ENCODE measurements at places on chromosomes 6 and 20.

DNA sequence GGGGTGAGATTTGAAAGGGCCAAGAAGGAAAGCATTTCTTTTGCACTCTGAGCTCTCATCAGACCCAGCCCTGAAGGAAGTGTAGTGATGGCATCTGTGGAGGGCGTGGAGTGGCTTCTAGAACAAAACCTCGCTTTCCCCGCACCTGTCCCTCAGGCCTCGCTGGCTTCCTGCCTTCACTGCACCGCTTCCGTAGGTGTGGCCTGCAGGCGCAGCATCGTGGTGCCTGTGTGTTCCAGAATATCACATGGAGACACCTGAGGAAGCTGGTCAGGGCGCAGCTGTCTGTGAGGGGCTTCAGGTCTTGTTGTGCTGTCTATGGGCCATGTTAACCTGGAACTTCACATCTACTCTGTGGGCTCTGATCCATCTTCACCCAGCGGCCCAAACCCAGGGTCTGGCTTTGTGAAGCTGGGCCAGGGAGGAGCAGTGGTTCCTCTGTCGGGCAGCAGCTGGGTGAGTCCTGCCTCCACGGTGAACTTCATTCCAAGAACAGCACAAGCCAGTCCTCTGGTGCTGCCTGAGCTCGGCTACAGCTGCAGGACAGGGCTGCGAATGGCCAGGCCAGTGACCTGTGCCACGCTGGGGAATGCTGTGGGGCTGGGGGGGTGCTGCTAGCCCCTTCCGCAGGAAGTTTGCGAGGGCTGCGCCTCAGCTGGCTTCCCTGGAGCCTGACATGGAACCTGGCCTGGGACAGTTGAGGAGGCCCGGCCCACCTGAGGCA is 40.9 kb downstream of the DSTN start:
- no peak for DNase-seq

DNA sequence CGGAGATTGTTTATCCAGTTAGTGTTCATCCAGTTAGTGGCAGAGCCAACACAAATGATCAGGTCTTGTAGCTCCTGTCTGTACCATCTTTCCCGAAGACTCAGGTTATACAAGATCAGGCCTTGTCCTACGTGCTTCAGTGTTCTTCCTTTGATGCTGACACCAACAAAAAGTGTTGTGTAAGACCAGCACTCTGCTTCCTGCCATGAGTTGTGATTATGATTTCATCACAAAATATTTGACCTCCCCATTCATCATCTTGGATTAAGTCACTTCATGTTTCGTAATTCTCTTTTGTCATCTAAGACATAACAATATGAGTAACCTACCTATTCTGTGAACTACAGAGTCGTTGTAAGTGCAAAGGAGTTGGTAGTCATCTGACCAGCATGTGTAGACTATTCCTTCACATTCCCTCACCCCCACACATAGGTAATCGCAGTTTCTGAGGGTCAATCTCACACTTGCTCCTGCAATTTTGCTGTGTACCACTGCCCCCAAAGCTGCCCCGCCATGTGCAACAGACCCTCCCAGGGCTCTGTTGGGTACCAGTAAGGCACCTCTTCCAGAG is 135.6 kb upstream of the SLC22A23 start:
- DNase-seq, result no peak

GRCh38 chr20:41006936-41007474 is 21.6 kb upstream of the TOP1 start:
- no peak for DNase-seq

- no peak for DNase-seq
Measured at GRCh38 chr6:125570526-125570925, 178.9 kb upstream of the HEY2 start.

- DNase-seq, result no peak
Measured at GRCh38 chr6:144220031-144220790, 64.9 kb upstream of the UTRN start.

DNA sequence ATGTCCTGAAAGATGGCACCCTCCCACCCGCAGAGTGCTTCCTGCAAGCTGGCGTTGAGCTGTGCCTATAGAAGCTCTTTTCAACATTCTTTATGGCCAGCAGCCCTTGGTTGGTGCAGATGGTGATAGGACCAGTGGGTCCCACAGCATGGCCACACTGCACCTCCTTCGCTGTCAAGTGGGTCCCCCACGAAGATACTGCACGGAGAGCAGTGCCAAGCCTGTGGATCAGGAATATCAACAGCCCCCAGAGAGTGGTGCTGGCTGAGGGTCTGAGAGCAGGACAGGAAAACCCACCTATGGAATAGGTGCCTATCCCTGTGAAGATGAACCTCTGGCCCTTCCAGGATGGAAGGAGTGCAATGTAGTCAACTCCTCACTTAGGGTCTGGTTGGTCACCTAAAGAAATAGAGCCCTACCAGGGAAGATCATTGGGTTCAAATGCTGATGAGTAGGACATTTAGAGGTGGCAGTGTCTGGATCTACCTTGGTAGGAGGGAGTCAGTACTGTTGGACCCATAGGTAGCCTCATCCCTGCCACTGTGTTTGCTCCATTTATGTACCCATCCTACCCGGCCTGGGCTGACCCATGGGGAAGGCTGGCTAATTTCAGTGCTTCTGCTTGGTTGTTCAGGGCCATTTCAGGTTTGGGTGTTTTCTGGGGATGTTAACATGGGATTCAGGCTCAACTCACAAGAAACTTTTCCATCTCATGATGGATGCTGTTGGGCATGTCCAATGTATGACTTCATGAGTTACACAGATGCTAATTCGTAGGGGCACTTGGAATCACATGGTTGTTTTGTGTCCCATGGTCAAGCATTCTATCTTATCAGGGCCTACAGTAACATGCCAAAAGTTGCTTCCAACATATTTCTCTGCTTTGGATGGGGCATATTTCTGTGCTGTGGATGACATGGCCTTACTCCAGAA is 33.4 kb upstream of the MICB start:
- DNase-seq, result no peak

DNA sequence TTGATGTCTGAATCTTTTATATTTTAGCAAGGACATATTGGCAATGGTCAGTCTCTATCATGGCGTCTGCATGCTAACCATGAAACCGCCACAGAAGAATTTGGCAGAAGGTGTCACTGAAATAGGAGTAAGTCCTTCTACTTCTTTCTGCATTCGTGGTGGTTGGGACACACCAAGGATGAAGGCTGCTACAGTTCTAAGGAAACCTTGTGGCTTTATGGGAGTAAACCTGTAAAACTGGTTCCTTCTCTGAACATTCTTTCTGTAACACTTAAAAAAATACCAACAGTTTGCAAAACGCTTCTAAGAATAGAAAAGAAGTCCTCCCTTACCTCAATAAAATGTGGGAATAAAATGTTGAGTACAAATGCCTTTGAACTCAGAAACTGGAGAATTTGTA is 195.3 kb downstream of the SLC24A3 start:
- no peak for DNase-seq

- no peak for DNase-seq
Measured at GRCh38 chr20:37524859-37525708, 2.6 kb downstream of the BLCAP start.

DNA sequence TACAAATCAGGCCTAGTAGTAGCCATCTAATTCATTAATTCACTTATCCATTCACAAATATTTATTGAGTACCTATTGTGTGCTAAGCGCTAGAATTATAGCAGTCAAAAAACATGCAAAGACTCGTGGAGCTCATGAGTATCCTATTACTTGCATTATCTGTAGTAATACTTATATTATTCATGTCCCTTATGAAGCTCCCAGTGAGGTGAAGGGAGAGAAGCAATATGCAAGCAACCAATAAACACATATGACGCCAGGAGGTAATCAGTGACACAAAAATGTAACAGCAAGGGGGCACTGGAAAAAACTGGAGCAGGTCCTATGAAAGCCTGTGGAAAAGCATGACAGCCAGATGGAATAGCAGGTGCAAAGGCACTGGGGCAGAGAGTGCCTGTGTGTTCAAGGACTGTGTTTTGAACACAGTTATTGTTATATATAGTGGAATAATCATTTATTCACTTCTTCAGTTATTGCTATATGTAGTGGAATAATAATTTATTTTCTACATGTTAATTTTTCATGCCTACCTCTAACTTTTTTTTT is 109.5 kb downstream of the KIF13A start:
- no peak for DNase-seq

DNA sequence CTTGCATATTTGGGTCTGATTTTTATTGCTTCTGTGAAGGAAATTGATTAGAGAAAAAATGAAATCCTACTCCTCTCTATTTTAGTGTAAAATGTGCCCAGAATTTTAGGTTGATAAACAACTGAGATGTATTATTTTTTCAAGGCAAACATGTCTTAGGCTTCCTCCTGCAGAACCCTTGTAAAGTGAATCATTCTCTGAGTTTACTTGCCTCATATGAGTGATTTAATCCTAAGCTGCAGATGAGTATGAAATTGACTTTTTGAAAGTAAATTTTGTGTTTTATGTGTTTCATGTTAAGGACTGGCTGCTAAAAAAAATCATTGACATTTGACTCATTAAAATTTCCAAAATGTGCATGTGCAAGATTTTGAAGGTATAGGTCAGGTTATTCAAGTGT is 138.5 kb upstream of the PHACTR1 start:
- no peak for DNase-seq

- no peak for DNase-seq
Measured at GRCh38 chr6:139247618-139248017, 44.2 kb downstream of the TXLNB start.

DNA sequence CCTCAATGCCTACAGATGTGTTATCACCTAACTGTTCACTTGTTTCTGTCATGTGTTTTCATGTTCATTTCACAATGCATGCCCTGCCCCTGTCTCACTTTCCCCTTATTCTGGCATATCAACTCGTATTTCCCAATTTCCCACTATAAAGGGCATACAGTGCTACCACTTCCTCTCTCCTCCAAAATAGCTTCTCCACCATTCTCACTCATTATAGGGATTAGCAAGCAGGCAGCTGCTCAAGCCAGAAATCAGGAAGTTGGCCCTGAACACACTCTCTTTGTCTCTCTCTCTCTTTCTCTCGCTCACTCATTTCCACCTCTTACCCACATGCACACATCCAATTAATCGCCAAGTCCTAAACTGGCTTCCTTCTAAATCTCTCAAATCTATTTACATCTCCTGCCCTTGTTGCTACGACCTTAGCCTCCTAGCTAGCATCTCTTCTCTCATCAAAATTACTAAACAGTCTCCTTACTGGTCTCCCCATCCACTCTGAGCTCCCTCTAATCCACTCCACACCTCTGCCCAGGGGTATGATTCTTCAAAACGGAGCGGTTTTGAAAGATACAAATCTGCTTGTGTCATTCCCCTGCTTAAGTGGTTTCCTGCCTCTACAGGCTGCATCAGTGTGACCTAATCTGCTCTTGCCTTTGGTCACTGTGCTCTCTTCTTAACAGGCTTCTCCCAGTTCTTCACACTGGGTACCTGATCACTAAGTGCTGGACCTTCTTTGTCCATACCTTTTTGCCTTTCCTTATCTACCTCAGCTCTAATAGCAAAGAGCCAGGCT is 196.2 kb downstream of the BTBD9 start:
- DNase-seq, result no peak

DNA sequence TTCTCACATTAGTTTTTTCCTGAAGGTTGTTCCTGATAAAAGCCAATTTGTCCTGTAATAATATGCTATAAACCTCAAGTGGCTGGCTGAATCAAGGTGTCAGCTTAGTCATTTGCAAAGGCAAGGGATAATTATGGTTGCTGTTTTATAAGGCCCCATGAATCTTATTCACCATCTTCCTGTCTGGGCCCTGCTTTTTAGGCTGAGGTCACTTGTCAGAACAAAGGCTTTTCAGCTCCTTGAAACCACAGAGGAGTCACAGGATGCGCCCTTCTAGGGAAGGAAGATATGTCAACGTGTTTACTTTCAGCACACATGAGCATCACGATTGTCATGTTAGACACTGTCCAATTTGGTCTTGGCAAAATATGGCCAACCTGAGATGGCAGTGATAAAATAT is 64.8 kb upstream of the NAA20 start:
- no peak for DNase-seq

DNA sequence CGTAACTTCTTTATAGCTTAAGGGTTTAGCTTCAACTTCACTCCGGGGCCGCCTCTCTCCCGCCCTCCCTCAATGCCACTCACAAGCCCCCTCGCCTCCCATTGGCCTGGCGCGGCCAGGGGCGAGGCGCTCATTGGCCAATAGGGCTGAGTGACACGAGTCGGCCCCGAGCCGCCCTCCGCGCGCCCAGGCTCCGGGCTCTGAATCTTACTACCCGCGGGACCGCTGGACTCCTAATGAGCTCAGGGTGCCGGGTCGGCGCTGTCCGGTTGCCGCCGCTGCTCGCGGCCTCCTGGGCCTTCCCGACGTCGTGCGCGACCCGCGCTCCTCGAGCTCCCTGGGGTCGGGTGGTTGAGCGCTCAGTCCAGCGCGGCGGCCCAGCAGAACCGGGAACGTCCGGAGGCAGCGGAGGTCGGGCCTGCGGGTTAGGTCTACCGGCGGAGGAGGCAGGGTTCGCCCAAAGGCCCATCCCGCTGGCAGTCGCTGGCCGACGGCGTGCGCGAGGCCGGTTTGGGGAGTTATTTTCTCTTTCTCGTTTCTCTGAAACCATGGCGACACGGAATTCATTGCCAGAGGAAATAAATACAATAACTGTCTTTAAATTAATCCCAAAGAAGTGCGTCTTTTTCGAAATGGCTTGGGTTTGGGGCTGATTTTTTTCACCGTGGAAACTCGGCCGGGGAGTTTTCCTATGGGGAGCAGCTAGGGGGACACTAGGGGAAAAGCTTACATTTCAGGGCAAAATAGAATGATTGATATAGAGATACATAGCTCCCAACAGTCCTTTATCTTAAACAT is at the start of gene SIM1:
Gene SIM1 (minus strand): TSS at position 19 of the 798 bp plus-strand sequence. CDS start 1,453 bp downstream, outside the sequence.
- no peak for DNase-seq

GRCh38 chr6:138596591-138596990 is 97.3 kb upstream of the NHSL1 start:
- DNase-seq, result no peak

- no peak for DNase-seq
Measured at GRCh38 chr6:143221698-143222097, 161.0 kb downstream of the AIG1 start.

DNA sequence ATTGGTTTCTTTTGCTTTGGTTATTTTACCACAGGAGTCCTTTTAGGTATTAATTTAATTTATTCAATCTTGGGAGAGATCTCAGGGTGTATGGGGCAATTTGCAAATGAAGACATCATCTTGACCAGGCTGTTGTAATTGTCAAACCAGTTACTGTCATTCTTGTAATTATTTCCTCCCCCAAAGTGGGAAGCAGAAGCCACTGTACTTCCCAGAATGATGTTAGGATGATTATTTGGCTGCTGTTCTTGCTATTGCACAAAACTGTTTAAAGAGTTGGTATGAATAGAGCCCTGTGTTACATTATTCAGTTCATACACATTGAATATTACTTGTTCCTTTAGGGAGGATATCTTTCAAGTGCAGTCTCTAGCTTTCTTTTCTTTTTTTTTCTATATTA is 1.7 kb downstream of the TAAR6 start:
- no peak for DNase-seq

- DNase-seq, result no peak
Measured at GRCh38 chr6:170084166-170084730, 206.6 kb downstream of the DLL1 start.
